Stimulated activated CD4-positive, alpha-beta T cell treated with anti-CD3 and anti-CD28 coated beads, Interleukin-2, amount 100 ng/mL, for 4 hours (primary cell): ENCODE measurements at places on chromosomes 1 and 21.

DNA sequence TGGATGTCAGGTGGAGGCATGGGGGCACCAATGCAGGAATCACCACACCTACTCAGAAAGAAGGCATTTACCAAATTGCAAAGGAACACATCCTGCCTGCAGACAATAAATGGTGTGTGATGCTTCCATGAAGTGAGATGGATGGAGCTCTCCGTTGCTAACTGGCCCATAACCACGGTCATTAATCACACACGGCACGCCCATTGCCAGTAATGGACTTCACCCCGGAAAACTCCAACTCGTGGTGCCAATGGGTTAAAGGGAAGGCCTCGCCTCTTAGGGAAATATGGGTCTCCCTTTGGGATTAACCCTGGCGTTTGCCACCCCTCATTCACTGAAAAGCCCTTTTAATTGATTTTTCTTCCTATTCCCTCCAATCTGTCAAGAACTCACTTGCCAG, 443.1 kb upstream of the DAB1 start:
- no peak for DNase-seq

- no peak for DNase-seq
Measured at GRCh38 chr1:9493326-9493725, 45.9 kb upstream of the SLC25A33 start.

GRCh38 chr1:55197099-55197498, 18.1 kb downstream of the USP24 start:
- no peak for DNase-seq

DNA sequence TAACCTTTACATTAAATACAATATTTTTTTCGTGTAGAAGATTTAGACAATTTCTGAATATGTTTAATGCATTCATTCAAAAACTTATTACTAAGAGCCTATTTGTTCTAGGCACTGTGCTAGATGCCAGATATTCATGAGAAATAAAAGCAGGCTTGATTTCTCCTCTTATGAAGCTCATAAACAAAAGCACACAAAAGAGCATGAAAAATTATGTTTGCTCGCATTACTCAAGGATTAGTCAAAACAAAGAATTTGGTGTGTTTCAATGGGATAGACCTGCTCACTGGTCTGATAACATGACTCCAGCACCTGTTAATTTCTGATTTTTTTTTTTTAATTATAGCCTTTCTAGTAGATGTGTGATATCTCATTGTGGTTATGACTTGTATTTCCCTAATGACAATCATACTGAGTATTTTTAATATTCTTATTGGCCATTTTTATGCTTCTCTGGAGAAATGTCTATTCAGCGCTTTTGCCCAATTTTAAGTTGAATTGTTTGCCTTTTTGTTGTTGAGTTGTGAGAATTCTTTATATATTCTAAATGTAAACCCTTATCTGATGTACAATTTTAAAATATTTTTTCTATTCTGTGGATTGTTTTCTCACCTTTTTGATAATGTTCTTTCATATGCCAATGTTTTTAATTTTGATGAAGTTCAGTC, 382.3 kb upstream of the ADGRL4 start:
- DNase-seq = no peak
